Cortex of kidney (tissue), 1 donor: ENCODE measurements at places on chromosomes 7 and 10.

- DNase-seq = no peak
Observed at GRCh38 chr7:111137296-111138192, 46.6 kb downstream of the LRRN3 start.

DNA sequence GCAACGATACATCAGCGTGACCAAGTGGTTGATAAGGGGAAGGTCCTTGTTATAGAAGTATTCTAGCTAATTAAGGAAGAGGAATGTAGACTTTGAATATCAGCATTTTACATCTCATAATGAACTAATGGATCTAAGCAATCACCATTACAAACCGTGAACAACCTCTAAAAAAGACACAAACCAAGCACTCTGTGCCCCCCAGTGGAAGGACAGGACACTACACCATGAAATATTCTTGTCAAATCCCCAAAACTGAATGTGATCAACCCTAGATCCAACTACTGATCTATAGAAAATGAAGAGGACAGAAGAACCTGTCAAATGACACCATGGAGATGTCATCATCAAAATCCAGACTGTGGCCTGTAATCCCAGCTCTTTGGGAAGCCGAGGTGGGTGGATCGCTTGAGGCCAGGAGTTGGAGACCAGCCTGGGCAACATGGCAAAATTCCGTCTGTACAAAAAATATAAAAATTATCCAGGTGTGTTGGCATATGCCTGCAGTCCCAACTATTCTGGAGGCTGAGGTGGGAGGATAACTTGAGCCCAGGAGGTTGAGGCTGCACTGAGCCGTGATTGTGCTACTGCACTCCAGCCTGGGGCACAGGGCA is 111.3 kb upstream of the CARD11 start:
- DNase-seq = no peak

GRCh38 chr7:80183351-80183750 is 48.7 kb downstream of the GNAI1 start:
- DNase-seq = no peak

DNA sequence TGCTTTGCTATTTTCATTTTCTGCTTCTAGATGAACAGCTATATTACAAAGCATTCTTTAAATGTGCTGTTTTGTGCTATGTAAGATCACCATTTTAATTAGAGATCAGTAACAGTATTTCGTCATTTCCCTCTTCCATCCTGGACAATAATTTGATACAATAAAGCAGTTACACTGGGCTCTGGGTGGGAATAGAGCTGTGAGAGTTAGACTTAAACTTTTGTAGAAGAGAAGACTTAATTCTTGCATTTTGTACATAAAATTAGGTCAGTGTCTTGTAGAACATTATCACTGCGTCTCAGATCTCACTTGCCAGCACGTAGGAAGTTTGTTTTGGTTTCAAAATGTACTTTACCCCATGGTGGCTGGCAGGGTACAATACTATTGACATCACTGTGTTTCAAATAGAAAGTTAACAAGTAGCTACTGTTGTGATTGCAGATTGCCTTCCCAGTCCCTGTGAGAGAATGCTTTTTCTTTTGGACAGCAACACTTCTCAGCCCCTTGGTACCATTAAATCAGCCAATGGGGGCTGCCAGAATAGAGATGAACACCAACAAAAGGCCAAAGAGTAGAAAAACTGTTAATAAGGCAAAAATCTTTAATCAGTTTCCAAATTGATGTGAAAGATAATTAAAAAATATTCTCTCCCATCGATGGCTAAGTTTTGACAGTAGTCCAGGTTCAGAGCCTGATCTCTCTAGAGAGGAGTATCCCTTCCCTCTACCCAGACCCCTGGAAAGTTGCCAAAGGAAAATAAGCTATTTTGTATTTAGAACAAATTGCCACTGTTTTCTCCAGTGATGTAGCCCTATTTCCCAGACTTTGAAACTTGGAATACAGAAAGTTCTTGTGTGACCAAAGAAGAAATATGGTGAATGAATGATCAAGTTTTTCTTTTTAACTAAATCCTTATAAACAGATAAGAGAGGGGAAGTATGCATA is 35.1 kb downstream of the SMNDC1 start:
- no peak for DNase-seq

DNA sequence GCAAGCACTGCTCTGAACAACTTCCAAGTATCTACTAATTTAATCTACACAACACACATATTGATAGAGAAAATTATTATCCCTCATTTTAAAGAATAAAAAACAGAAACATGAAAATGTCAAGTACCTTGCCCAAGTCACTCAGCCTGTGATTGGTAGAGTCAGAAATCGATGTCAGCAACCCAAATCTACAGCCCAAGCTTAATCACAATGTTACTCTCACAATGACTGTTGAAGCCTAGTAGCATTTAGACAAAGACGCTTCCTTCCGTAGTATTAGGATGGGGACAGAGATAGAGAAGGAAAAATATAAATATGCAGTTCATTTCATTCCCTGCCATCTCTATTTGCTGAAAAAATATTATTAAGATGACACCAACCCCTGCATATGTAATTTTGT is 242.5 kb downstream of the ELMO1 start:
- no peak for DNase-seq

DNA sequence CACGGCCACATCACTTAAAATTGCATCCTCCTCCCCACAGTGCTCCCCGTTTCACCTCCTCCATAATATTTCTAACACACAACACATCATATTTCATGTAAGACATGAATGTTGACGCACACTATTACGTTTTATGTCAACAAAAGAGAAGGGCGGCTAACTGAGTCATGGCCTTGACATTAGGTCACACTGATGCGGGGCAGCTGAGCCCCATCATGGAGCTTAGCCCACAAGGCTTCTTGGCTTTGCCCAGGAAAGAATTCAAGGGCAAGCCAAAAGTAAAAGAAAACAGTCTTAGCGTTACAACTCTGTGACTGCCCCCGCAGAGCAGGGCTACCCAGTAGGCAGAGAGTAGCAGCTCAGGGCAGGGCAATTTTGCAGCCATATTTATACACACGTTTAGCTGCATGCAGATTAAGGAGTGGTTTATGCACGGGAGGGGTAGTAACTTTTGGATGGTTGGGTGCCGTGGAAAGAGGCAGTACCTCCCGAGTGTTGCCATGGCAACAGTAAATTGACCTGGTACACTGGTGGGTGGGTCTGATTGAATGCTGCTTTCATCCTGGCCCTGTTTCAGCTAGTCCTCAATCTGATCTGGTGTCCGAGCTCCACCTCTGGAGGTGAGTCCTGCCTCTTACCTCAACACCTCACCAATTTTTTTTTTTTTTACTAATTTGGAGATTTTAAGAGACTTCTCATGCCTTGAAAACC is 156.2 kb upstream of the FRMD4A start:
- no peak for DNase-seq

DNA sequence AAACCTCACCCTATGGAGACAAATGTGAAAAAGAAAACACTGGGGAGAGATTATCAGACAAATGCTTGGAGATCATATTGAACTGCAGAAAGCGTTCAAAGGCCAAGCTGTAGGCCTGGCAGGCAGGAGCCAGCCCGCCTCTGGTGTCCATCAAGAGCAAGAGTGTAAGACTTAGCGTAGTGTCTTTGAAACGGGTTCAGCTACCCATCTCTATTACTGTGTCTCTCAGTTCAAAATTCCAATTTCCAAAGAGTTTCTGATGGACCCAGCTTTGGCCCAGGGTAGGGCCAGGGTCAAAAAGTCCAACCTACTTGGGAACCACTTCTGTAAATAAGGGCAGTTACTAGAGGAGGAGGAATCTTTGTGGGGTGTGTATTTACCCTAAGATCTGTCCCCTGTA is 45.4 kb upstream of the HBP1 start:
- no peak for DNase-seq

- DNase-seq = no peak
Observed at GRCh38 chr7:143811-144453, 48.4 kb upstream of the FAM20C start.

- no peak for DNase-seq
Observed at GRCh38 chr7:129213828-129214227, 11.0 kb upstream of the AHCYL2 start.

- DNase-seq = no peak
Observed at GRCh38 chr10:58712982-58713381, 200.3 kb downstream of the BICC1 start.

DNA sequence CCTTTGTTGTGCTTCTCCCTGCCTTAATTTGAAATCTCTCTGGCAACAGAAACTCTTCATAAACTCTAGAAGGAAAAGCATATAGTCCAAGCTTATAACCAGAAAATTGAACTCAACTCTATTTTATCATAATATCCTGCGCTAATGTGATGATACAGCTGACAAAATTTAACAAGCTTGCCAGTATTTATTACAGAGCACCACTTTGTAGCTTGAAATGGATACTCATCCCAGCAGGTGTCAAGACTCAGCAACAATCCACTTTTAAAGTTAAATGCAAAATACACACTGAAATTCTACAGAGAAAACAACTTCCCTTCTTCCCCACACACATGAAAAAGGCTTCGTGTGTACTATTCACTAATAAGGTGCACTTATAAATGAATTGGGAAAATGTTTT is 228.9 kb downstream of the AGMO start:
- no peak for DNase-seq

DNA sequence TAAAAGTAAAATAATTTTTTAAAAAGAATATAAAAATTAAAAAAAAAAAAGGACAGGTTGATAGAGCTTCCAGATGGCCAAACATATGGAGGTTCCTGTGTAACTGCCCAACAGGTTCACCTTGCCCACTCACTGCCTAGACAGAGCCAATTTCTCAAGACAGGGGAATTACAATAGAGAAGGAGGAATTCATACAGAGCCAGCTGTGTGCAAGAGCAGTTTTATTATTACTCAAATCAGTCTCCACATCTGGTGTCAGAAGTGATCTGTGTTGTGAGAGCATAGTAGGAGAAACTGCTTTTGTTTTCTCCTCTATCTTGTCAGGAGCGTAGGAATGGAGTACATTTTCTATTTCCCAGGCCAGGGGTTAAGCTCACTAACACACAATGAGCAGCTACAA is 31.0 kb downstream of the C7orf33 start:
- no peak for DNase-seq

GRCh38 chr7:88826222-88826621 is 30.7 kb upstream of the TEX47 start:
- DNase-seq = no peak

GRCh38 chr10:10911471-10911921 is 106.2 kb upstream of the CELF2 start:
- DNase-seq = no peak

- no peak for DNase-seq
Observed at GRCh38 chr7:134707663-134708378, 61.2 kb downstream of the BPGM start.

DNA sequence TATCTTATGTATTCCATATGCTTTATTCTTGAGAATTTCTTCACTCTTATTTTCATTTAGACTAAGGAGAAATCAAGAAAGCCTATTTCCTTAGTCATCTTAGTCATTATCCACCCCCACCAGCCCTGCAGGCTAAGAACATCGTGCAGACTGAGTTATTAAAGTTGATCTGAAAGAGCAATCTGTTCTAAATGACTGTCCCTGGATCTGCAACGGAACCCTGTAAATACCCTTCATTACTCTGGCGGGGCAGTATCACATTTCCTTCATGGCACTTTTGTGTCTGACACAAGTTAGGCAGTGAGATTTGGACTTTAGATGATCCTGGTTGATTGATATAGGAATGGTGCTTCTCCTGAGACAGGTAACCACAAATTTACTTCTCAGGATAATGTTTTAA is 3.5 kb upstream of the MYPN start:
- DNase-seq = no peak

GRCh38 chr10:6108631-6109443 is 20.0 kb downstream of the RBM17 start:
- DNase-seq = no peak

DNA sequence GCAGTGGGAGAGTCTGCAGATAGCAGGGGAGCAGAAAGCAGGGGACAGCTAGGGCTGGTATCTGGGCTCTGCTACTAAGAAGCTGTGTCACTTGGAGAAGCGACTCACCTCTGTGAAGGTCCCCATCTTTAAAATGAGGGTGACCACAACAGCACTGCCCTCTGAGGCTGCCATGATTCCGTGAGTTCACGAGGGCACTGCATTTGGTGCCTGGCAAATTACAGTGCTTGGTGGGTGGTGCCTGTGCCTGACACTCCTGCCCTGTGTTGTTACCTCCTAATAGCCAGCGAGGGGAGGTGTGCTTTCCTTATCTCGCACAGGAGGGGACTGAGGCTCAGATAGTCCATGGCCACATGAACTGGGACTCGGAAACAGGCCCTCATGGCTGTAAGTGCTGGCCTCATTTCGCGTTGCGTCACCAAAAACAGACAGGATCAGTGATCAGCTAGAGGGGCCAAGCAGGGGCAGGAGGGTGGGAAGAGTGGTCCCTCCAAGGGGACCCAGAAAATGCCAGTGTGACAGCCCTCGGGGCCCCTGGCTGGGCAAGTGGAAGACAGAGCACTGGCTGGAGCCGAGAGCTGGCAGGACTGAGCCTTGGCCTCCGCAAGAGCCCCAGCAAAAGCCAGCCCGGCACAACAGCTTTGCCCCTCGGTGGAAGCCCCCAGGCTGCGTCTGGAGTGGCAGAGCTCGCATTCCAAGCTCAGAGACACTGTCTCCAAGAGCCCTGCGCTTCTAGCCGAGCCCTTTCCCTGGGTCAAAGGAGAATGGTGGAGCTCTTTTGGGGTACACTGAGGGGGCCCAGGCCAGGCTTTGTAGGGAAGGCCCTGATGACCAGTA is 17.3 kb upstream of the BNIP3 start:
- no peak for DNase-seq

DNA sequence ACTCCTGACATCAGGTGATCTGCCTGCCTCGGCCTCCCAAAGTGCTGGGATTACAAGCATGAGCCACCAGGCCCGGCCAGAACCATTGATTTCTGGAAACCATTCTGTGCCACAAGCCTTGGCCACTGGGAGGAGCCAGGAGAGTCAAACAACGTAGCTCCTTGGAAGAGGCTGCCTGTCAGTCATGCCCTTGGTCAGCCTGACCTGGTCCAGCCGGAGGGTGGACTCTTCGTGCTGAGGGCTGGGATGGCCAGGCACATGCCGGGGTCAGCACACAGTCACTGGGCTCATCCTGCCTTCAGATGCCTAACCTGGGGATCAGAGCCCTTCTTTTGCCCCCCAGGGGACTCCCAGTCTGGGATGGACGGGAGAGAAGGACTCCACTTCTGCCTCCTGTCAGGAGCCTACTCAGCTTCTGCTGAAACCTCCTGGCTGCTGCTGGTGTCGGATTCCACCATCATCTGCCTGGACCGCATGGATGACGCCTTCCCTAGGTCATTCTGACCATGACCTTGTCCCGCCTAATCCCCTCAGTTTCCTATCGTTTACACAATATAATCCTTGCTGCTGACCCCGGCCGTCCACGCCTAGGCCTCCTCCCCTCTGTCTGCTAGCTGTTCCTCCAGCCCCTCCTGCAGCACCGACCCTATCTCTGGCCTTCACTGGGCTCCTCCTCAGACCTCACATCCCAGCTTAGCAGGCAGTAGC is 30.4 kb downstream of the TMEM270 start:
- no peak for DNase-seq

GRCh38 chr10:29763396-29763795 is 128.6 kb upstream of the SVIL start:
- DNase-seq = no peak
